ENCODE measurements at places on chromosomes 12 and 14.

DNA sequence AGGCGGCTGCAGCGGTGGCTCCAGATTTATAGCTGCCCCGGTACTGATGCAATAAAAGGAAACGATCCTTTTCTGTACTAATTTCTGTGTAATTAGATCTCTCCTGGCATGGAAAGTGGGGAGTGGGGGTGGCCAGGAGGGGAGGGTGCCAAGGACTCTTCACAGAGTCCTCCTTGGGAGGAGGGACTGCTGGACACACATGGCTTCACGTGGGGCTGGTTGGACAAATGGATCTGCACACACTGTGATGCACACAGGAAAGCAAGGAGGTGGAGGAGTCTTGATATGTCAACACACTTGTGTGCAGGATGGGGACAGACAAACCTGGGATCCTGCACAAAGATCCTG lies 23.8 kb upstream of the ATP5MC2 start:
- no peak for DNase-seq

DNA sequence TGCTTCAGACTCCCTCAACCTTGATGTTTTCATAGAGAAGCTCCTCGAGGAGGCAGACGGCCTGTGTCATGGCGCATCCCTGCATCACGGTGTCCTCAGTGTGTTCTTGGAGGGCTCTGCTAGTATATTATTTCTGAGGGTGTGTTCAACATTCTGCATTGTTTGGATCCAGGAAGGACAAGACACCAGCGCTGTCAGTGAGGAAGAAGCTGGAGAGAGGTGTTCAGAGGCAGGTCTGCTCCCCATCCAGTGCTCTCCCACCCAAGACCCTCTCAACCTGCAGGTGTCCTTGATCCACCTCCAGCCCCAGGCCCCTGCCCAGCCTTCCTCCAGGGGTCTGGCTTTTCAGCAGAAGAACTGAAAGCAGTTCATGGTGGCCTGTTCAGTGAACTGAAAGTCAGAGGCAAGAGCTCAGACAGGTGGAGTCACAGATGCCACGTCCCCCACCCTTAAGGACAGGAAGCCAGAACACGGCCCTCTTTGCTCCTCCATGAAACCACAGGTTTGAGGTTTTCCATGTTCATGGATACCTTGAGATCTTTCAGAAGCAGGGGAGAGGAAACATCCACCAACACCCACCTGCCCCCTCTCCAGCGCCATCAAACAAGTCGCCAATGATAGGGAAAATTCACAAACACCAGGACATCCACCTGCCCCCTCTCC lies 37.4 kb downstream of the DIO3 start:
- DNase-seq, result no peak

DNA sequence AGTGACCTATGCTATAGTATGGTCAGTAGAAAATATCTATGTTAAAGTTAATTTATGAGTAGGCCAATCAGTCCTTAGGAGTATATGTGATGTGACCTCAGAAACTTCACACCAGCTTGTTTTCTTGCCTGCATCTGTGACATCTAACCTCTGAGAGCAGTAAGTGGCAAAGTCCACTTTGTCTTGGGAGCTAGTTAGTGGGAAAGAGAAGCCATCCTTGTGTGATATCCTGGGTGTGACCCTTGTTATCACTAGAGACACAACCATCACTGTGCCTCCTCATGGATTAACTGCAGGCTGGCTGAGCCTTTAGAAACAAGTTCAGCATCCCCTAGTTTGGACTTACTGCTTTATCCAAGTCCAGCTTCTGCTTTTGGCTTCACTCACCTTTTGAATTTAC lies 170.6 kb upstream of the STXBP6 start:
- no peak for DNase-seq

DNA sequence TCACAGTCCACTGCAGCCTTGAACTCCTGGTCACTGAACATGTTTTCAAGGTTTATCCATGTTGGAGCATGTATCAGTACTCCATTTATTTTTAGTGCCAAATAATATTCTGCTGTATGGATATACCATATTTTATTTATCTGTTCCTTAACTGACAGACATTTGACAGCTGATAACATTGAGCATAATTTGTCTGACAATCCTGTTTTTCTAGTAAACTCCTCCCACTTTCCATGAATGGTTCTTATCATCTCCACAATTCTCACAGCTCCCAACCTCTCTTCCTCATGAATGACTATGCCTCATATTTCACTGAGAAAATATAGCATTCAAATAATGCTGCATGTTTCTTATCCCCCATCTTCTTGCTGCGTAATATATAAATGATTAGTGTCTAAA lies 33.3 kb downstream of the COCH start:
- DNase-seq, result no peak

DNA sequence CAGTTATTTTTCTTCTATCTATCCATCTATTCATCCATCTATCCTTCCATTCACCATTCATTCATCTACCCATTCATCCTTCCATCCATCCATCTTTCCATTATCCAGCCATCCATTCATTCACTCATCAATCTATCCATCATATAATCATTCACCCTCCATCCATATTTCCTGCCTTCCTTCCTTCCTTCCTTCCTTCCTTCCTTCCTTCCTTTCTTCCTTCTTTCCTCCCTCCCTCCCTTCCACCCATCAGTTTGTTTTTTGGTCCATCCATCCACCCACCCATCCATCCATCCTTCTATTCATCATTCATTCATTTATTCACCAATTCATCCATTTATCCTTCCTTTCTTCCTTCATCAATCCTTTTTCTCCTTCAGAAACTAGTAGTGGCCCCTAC lies 34.3 kb upstream of the NOS1 start:
- no peak for DNase-seq

DNA sequence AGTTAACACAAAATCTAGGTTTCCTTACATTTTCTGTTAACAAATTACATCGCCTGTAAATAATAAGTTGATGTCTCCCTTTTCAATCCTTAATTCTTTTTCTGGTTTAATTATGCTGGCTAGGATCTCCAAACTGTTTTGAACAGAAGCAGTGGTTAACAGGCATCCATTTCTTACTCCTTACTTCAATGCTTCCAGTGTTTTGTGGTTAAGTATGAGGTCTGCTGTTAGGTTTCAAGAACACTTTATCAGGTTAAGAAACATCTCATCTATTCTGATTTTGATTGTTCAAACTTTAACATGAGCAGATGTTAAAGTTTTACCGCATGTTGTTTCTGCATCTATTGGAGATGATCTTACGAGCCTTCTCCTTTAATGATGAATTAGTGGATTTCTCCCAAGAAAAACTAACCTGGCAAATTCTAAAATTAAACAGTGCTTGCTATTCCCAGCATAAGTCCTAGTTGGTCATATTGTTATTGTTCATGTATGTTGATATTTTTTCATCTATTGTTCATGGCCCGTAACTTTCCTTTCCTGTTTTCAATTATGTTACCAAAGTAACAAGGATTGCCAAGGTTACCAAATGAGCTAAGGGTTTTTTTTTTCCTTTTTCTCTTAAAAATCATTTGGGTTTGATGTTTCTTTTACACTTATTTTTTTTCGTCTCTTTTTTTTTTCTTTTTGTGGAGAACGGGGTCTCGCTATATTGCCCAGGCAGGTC lies 33.4 kb downstream of the POLE start:
- DNase-seq, result no peak

DNA sequence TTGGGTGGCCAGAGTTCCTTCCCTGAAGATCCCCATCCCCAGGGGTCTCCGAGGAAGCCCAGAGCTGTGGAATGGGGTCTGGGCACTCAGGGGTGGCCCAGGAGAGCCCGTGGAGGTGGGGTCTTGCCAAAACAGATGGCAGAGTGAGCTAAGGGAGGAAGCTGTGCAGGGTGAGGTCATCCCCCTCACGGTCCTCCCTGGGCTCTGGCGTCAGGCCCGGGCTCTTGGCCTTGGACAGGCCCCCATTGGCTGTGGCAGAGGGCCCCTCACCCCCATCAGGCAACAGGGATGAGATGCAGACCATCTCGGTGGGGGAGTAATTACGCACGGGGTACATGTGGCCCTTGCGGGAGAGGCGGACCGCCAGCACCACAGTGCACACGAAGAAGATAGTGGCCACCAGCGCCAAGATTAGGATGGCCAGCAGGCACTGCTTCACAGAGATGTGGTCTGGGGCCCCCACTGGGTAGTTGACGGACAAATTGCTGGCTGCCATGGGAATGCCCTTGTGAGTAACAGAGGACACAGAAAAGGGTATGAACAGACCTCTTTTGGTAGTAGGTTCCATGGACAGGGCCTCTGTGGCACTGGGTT lies 10.7 kb downstream of the SELPLG start:
- DNase-seq, result no peak

DNA sequence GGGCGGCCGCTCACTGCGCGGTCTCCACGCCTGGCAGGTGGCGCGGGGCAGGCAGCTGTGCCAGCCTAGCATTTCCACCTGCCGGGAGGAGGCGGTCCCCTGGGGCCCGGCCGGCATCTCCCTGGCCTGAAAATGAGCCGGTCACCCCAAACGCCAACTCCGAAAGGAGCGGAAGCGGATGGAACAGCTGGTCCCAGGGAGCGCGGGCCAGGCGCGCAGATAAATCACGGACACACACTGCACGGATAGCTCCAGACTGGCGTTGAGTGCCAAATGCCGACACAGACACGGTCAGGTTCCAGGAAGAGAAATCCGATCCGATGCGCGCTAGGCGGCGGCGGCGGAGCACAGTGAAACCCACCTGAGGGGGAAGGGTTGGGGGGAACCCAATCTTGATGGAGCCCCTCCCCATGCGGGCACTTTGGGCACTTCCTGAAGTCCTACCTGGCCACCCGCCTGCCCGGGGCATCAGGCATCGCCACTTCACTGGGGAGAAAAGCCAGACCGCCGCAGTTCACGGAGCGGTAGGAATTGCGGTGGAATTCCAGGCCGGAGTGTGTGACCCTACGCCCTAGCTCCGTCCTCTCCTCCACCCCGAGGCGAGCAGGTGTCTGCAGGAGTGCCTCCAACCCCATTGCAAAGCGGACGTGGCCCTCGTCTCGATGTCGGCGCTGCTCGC lies 624 bp upstream of the PLEKHD1 start:
- no peak for DNase-seq

GRCh38 chr12:105846331-105846730 lies 292.4 kb downstream of the NUAK1 start:
- DNase-seq, result no peak

GRCh38 chr14:101859958-101860357 lies 98.4 kb downstream of the PPP2R5C start:
- DNase-seq, result no peak

DNA sequence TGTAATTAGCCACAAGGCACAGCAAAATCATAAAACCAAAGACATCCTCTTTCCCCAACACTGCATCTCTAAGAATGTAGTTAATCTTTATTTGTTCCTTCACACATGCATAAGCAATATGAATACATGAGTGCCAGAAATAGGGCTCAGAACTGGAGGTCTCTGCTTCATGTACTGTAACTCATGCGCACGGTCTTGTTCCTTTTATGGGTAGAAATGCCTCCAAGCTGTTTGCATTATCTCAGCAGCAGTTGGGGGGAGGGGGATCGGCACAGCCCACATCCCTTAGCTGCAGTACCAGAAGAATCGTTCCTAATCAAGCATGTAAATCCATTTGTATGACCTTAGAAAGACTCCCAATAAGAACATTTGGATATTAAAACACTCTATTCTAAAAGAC lies 20.0 kb downstream of the RHOJ start:
- no peak for DNase-seq

- DNase-seq, result peak; percentile 88
Observed at GRCh38 chr12:19575337-19576243, 136.3 kb downstream of the AEBP2 start.

GRCh38 chr14:75240781-75241180 lies 37.8 kb upstream of the FOS start:
- no peak for DNase-seq

GRCh38 chr12:101200824-101201223 lies 9.2 kb downstream of the SLC5A8 start:
- no peak for DNase-seq

DNA sequence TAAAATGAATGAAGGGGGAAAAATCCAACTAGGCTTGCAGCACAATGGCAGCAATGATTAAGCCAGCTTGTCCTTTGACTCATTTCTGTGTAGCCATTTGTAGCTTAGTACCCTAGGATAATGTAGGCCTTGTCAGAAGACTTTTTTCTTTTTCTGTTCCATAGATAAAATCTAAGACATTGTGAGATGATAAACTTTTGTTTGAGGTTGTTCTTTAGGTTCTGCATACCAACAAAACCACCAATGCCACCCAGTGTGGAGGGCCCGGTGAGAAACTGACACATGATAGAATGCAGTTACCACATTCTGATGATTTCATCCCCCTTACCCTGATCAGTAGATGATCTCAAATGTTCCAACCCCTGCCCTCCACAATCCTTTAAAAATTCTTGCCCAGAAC lies 6.6 kb upstream of the KLRD1 start:
- DNase-seq, result no peak

DNA sequence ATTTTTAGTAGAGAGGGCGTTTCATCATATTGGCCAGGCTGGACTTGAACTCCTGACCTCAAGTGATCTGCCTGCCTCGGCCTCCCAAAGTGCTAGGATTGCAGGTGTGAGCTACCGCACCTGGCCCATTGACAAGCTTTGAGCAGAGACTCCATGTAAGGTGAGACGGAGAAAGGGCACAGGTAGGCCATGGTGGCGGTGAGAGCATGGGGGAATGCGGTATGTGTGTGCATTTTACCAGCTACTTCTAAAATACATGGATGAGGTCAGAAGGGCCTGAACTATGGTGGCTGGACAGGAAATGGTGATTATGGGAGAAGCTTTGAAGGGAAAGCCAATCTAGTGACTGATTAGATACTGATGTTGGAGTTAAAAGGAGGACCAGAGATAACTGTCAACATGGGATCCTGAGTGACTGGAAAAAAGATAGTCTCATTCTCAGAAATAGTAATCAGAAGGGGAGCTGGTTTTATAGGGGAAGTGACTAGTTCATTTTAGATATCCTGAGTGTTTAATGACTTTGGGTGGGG lies 21.9 kb upstream of the PTPRB start:
- no peak for DNase-seq

DNA sequence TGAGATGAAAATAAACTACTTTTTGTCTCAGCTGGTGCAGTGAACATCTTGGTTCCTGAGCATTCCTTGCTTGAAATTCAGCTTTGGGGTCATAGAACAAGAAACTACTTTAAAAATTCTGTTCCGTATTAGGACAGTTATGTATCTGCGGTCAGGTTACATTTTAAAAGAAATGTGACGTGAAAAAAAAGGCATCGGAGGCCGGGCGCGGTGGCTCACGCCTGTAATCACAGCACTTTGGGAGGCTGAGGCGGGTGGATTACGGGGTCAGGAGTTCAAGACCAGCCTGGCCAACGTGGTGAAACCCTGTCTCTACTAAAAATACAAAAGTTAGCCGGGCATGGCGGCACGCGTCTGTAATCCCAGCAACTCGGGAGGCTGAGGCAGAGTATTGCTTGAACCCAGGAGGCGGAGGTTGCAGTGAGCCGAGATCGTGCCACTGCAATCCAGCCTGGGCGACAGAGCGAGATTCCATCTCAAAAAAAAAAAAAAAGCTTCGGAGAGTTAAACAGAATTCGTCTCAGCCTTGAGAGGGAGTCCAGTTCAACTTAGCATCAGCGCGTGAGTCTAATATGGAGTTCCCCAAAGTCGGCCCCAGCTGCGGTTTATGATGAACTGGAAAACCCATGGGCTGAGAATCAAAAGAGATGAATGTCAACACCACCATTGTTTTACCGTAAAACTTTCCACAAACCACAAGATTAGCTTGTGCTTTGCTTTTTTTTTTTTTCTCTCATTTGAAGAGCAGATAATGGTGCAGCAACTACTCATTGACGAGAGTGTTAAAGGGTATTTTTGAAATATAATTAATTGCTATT lies 2.1 kb upstream of the SLC2A13 start:
- DNase-seq, result no peak
